ENCODE measurements at places on chromosomes 7 and 10. TPM values are rescaled to one million over a fixed set of nuclear protein-coding genes. Genes with fewer than 3 reads are reported as not detected.

DNA sequence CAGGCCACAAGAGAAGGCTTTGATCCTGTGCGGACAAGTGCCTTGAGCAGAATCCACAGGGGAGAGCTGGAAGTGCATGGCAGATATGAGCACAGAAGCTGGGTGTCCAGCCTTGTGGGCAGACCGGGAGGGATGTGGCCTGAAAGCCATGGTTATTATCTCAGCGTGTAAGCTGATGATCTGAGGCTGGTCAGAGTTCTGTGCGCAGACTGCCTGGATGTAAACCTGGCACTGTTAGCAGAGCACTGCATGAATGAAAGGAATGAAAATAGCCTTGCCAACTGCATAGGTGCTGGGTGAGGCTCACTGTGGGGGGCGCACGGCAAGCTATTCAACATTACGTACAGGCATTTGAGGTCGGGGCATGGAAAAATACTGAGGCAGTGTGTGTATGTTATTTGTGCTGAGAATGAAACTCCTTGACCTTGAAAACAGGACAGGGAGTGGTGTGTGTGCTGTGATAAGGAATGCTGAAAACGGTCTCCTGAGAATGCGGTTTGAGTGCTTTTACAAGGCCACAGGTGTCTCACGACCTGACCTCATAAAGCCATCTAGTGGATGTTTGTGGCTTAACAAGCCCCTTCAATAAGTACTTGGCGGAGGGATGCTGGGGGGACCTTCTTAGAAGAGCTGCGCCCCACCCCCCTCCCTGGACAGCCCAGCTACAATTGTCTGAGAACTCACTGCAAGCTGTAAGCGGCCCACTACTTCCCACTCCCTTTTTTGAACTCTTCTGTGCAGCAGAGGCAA is 18.7 kb downstream of the AKR1C1 start:
- DNase-seq, result peak; percentile 30

- no peak for DNase-seq
Measured at GRCh38 chr7:21850531-21851285, 95.0 kb downstream of the CDCA7L start.

DNA sequence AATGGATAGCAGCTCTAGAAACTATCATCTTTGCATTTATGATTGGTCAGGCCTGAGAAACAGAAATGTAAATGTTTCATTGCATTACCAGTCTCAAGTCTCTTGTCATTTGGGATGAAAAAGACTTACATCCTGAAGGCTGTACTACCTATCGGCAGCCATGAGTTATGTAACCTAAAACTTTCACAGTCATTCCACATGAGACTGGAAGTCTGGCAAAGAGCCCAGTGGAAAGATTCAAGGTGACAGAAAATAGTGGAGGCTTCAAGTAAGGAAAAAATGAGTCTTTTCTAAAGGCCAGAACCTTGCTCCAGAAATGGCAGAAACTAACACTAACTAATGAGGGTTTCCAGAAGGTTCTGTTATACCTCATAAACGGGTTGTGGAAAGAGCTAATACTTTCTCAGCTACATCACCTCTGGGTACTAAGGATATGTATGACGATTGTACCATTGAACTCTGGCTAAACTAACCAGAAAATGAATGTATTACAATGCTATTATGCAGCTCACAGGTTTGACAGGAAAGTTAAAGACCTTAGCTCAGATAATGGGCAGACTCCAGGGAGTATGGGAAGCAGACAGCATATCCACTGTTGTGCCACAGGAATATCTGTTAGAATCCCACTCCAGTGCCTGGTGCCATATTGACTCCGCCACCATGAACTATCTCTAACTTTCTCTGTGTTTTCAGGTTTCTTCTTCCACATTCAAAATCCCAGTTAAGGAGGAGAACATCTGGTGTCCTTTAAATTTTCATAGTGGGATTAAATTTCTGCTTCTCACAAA is 41.7 kb upstream of the DYNC1I1 start:
- DNase-seq, result no peak

GRCh38 chr10:71712572-71713134 is 6.9 kb downstream of the C10orf105 start:
- no peak for DNase-seq

DNA sequence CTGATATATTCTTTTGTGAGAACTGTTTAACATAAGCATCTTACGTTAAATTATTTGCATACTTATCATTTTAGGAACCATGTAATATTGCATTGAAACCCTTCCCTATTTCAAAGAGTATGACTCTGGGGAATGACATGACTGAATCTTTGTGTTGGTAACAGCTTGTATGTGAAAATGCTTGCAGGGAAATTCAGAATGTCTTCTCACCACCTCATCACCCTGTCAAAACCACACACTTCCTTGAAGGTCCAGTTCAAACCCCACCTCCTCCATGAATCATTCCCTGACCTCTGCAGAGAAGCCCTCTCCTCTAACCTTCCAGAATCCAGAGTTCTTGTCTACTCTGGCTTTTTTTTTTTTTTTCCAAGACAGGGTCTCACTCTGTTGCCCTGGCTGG is 26.3 kb upstream of the NKX2-3 start:
- no peak for DNase-seq

- DNase-seq, result peak; percentile 70
Measured at GRCh38 chr7:73557397-73558257, at the start of gene BCL7B. BCL7B (minus strand) TSS chr7:73557690; CDS start chr7:73557578, 112 bp downstream.

CTAGE8 gene
- 8.4 TPM for total RNA-seq

FAM25G gene
- not detected for total RNA-seq

NEUROG3 gene
- total RNA-seq, result 2.0 TPM

SLC39A12 gene
- not detected for total RNA-seq

LFNG gene
- 24.1 TPM for total RNA-seq
